ENCODE measurements at places on chromosomes 4 and X. TPM values are rescaled to one million over a fixed set of nuclear protein-coding genes. Genes with fewer than 3 reads are reported as not detected.

- DNase-seq: no peak
Measured at GRCh38 chrX:13476384-13476783, 93.0 kb upstream of the EGFL6 start.

DNA sequence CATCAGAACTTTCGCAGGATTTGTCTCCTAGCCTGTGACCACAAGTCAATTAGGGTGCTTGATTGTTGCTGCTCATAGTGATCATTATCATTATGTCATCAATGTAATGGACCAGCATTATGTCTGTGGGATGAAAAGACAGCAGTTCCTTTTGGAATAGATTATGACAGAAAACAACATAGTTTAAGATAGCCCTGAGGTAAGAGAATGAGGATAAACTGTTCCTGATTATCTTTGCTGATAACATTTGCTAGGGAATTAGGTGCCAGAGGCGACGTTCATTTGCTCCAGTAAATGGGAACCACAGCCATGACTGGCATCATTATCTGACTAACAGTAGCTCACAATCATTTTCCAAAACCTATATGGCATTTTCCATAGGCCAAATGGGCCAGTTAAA lies 12.7 kb upstream of the THOC2 start:
- no peak for DNase-seq

BST1 gene
- total RNA-seq: 6.0 TPM

DNA sequence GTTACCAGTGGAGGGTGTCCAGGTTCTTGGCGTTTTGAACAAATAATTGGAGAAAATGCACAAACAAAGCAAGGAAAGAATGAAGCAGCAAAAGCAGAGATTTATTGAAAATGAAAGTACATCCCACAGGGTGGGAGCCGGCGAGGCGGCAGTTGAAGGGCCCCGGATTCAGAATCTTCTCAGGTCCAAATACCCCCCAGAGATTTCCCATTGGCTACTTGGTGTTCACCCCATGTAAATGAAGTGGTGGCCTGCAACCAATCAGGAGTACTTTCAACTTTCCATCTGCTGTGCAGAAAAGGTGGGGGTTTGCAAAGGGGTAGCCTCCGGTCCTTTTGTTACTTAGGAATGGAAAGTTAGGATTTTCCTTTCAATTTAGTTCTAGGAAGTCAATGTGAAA lies 1447.0 kb downstream of the C4orf33 start:
- no peak for DNase-seq

DNA sequence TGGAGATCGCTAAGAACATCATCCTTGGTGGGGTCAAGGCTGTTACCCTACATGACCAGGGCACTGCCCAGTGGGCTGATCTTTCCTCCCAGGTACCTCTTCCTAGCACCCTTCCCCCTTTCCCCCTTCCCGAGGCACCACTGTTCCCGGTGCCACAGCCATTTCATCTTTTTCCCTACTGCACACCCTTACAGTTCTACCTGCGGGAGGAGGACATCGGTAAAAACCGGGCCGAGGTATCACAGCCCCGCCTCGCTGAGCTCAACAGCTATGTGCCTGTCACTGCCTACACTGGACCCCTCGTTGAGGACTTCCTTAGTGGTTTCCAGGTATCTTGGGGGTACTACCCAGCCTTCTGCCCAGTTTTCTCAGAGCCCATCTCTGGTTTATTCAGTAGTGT lies 5.7 kb downstream of the UBA1 start:
- no peak for DNase-seq

GRCh38 chr4:86970447-86971354 lies 35.9 kb downstream of the AFF1 start:
- no peak for DNase-seq

DNA sequence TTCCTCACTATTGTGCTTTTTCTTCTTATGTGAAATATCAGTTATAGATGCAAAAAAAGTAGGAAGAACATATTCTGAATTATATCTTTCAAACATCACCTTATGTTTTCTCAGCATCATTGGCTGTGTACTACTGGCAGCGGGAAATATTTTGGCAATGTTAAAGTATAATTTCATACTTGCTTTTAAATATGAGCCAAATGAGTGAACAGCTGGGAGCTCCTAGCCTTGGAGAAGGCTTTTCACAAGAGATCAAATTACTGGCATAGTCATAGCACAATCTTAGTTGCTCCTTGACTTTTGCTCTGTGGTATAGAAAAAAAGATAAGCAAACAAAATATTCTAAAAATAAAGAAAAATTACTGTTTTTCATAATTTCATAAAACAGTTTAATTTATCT lies 1575.8 kb upstream of the PABPC4L start:
- no peak for DNase-seq

F9 gene
- not detected for total RNA-seq

DKK2 gene
- total RNA-seq: not detected

GRCh38 chrX:153681175-153681574 lies 6.6 kb upstream of the SLC6A8 start:
- DNase-seq: no peak

SULT1B1 gene
- total RNA-seq: 0.27 TPM

SLC7A11 gene
- 37.7 TPM for total RNA-seq

- DNase-seq: no peak
Measured at GRCh38 chrX:154800478-154801210, 4.6 kb downstream of the MPP1 start.

DNA sequence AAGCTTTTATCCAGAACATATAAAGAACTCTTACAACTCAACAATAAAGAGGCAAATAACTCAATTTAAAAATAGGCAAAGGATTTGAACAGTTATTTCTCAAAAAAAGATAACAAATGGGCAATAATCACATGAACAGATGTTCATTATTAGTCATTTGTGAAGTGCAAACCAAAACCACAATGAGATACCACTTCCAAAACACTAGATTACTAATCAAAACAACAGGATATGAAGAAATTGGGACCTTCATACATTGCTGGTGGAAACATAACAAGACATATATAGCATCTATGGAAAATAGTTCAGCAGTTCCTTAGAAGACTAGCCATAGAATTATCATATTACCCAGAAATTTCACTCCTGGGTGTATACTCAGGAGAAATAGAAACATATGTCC lies 224.6 kb downstream of the FBXO8 start:
- no peak for DNase-seq

DNA sequence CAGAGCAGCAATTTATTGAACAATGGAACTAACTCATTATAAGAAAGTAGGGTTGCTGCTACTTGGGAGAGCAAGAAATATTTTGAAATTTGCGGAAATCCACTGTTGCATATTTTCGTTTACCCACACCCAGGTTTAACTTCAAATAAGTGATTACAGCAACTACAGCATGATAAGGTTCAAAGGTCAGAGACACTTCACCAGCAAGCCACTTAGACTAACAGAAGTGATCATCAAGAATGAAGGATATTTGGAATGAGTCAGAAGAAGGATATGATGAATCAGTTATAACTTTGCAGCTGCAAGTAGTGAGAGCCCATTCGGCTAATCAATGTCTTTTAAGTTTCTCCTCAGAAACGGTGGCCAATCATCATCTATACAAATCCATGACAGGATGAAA lies 199.3 kb downstream of the TMA16 start:
- DNase-seq: no peak

DNA sequence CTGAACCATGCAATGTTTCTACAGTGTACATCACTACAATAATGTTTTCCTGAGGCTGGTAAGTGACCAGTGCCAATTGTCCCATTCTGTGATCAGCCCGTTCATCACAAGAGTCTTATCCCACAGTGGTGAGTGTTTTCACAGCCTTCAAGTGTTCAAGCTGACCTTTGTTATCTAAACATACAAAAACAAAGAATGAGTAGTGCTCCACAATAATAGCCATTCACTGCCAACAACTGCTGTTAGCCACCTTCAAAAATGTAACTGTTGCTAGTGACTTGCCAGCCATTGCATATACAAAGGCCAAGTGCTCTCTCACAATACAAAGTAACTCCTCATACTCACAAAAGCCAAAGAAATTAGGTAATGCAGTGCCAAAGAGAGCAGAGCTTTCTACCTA lies 1084.1 kb downstream of the FAM133A start:
- DNase-seq: no peak

Measured in Calu3 (cell line).